Stimulated activated CD8-positive, alpha-beta memory T cell treated with anti-CD3 and anti-CD28 coated beads, Interleukin-12 subunit alpha, Interleukin-12 subunit beta, amount 100 ng/mL, for 1 hour (primary cell): ENCODE measurements at places on chromosomes 4 and X.

GRCh38 chr4:74754218-74754617, 40.1 kb downstream of the BTC start:
- no peak for DNase-seq

DNA sequence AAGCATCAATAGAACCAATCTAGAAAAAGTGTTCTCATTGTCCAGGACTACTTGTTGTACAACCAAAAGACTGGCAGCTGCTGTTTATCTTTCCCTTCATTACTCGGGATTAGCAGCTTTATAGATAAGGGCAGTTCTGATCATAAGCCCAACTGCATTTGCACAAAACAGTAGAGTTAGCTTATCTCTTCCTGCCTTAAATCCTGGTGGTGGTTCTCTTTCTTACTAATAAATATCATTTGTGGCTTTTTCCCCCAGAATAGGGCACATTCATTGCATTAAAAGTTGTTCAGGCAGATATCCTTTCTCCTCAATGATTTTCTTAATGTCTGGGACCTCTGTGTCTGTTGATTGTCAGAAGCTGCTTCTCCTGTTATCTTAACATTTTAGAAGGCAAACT, 20.2 kb upstream of the RRAGB start:
- no peak for DNase-seq

- DNase-seq: no peak
Measured at GRCh38 chrX:81537723-81538122, 335.8 kb downstream of the SH3BGRL start.

GRCh38 chrX:150291014-150291413, 72.1 kb upstream of the MAMLD1 start:
- no peak for DNase-seq

- no peak for DNase-seq
Measured at GRCh38 chrX:46805270-46805669, 31.6 kb upstream of the RP2 start.

DNA sequence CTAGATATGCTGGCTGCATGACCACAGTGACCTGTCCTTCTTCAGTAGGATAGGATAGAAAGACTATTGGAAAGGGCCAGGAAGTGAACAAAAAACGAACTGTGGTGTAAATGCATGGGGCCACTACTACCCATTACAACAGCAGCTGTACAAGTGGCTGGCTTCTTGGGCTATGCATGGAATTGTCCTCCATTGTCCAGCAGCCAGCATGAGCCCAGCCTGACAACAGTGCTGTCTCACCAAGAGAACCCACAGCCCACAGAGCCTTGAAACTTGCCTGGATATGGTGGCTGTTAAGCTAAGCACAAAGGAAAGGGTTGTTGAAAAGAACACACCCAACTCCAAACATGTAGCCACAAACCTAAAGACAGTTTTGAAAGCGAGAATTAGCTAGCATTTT, 330.2 kb upstream of the F9 start:
- DNase-seq: no peak

DNA sequence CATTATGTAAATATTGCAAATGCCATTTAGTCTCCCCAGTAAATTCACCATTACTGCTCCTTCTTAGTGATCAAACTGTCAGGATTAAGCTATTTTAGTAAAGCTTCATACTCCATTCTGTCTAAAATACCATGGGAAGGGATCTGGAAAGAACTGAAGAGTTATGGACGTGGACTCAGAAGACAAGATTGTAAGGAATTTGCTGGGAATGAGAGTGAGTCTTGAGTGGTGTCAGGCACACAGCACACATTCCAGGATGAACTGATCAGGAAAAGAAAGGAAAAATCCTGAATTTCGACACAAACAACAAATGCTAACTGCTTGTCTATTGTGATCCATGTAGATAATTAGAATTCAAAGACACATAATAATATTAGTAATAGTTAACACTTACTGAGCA, 311.0 kb downstream of the CENPC start:
- no peak for DNase-seq

- no peak for DNase-seq
Measured at GRCh38 chr4:29304595-29304994, 1415.6 kb upstream of the PCDH7 start.

DNA sequence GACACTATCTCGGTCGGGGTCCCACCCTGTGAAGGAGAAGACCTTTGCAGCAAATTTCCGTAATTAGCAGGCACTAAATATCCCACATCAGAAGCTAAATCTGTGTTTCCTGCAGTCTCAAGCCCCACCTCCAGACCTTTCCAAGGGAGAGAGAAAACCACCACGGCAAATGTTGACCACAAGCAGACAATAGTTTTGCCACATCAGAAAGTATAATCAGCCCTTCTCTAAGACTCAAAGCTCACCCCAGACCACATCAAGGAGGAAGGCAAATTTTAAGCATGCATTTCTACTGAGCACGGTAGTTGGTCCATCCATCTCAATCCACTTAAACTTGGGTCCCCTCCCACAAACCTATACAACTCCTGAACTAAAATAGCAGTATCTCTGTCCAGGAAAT, 398.5 kb downstream of the GPM6A start:
- DNase-seq: no peak

DNA sequence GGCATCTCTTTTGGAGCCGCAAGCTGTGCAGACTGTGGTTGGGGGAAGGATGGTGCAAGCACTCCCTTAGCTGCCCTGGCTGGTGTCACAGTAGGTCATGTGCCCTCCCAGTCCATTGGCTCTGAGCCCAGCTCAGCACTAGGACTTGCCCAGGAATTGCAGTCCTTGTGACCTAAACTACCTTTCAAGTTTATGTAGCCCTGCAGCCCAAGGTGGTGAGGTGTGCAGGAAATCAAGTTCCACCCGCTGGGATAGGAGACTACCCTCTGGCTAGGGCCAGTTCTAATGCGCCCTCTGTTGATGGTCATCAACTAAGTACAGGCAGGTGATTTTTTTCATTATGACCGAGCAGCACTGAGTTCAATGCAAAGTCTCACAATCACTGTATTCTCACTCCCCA, 335.2 kb downstream of the UBE2NL start:
- DNase-seq: no peak

GRCh38 chrX:108946531-108946930, 210.2 kb upstream of the IRS4 start:
- DNase-seq: no peak

GRCh38 chr4:140271553-140271952, 101.9 kb upstream of the SCOC start:
- no peak for DNase-seq

GRCh38 chrX:136228839-136229207, 22.4 kb downstream of the MAP7D3 start:
- no peak for DNase-seq

DNA sequence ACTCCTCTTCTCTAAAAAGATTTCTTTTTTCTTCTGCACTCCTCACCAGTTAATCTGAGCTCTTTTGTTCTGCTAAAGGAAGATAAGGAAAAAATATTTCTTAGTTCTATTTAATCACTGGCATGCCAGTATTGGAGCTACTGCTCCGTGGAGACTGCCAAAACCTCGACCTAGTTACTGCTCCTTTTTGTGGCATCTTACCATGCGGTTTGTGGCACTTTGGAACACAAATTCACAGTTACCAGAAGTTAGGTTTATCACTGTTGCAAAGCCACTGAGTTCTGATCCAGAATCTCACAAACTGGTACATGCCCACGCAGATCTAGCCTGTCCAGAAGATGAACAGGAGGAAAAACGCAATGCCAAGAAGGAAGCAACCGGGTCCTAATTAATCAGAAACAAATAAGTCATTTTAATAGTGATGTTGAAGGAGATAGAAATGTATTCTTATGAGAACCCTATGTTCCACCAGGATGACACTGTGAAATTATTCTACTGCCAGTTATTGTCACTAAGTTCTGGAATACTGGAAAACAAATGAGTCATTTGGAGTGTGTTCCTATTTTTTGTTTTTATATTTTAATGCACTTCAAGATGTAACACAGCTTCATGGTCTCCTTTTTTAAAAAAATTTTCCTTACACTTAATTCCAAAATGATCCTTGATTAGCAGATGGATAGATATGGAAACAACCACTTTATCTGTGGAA, 106.7 kb upstream of the GK2 start:
- DNase-seq: no peak

DNA sequence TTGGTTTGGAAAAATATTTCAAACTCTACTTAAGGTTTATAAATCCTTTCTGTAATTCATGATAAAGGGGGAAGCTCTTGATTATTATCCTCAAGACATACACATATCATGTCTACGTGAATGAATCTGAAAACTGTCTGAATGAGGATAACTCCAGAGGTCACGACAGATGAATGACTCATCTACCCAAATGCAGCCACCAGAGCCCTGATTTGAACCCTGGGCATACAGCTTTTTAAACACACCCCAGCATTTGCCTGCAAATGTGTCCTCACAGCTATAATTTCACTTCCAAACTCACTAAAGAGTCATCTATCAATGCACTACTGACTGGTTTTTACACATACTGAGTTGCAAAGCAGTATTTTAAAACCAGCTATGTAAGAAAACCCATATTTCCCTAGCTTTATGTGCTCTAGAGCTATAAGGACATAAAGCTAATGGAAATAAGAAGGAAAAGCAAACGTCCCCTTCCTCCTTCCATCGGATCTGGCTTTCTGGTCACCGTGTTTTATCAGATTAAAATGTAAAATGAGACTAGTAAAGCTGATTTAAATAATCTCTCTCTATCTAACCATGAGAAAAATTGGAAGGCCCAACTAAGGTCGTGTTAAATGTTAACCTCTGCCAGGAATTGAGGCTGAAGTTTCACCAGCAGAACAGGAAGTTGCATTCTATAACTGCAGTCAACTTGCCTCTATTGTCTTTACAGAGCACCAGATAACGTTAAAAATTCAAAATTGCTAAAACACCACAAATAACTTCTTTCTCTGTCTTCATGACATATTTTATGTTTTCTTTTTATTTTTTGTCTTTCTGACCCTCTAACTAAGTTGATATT, 63.1 kb upstream of the SPP1 start:
- DNase-seq: no peak

GRCh38 chrX:9048801-9049200, 14.9 kb upstream of the FAM9B start:
- no peak for DNase-seq

DNA sequence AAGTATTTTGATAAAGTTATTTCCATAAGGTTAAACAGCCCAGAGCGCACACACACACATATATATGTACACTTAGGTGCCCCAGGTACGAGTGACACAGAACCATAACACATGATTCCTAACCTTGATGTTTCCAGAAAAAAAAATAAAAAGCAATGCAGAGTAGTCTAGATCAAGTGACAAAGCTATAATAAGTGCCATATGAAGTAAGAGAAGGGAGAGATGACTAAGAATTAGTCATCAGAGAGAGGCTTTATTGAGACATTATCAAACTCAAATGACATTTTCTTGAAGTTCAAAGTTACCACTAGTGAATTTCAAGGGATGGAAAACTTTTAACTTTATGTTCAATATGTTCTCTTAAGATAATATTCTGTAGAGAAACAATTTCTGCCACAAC, 215.0 kb downstream of the HTR2C start:
- DNase-seq: no peak

GRCh38 chr4:121784975-121785374, 16.1 kb upstream of the EXOSC9 start:
- DNase-seq: no peak

DNA sequence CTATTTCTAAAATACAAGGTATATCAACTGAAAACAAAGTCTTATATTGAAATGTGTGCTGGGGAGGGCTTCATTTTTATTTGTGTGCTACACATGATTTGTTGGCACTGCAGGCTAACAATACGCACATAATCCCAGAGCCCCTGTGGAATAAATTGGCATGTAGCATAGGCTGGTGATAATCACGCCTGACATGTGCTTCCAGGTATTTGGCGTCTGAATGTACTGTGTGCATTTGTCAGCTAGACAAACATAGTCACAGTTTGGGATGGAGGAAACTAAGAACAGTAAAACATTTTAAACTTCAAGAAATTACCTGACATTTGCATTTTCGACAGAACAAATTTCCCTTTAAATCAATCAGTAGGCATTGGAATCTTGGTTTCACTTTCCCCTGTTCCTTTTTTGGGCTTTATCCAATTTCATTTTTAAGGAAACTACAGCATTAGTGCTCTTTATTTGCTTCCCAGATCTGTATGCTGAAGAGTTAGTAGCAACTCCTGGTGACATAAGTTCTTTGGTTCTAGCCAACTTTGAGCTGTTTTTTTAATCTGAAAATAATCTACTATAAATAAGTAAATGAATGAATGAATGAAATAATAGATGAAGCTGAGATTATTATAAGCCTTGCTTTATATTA, 472.3 kb downstream of the PDHA2 start:
- DNase-seq: no peak

DNA sequence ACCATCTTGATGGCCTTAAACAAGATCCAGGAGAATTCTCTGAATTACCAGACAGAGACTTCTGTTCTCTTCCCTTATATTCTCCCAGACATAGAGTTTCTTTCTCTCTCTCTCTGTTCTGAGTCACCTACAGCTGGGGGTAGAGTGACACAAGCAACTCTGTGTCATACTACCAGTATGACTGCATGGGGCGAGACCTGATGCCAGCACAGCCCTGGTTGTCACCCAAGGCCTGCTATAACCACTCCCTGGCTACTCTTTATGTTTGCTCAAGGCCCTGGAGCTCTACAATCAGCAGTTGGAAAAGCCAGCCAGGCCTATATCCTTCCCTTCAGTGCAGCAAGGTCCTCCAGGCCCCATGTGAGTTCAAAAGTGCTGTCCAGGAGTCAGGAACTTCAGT, 114.2 kb upstream of the TENT5D start:
- no peak for DNase-seq

GRCh38 chr4:132180020-132180427, 969.1 kb upstream of the PCDH10 start:
- no peak for DNase-seq

- no peak for DNase-seq
Measured at GRCh38 chr4:8266508-8266907, 3.0 kb upstream of the HTRA3 start.

DNA sequence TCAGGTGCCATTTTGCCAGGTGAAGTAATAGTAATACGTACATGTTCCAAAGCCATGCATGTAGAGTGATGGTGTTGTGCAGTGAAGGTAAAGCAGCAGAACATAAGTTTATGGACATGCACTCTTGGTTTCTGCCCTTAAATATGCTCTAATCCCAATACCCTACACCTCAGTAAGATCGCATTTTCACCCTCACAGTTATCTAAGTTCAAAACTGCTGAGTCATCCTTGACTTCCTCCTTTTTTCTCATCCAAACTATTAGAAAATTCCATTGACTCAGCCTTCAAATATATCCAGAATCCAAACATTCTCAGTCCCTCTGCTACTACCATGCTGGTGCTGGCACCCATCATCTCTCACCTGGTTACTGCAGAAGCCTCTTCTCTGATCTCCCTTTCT, 652.9 kb upstream of the IGFBP7 start:
- DNase-seq: no peak

- no peak for DNase-seq
Measured at GRCh38 chr4:107125496-107125895, 89.4 kb upstream of the DKK2 start.

DNA sequence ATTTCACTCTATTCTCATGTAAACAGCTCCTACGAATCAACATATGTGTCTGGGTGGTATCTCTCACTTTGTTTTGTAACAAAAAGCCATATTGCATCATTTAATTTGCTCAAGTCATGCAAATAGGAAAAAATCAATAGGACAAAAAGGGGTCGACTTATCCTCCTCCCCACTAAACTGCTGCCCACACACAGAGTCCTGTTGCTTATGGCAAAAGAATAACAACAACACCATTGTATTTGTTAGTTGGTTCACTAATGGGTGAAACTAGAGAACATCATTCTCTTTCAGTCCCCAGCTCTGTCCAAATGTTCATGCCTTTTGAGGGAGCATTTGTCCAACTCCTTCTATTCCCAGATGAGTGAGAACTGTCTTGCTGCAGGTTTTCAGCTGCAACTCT, 2.1 kb downstream of the HHIP start:
- no peak for DNase-seq
